ENCODE measurements at places on chromosomes 6 and 20.

DNA sequence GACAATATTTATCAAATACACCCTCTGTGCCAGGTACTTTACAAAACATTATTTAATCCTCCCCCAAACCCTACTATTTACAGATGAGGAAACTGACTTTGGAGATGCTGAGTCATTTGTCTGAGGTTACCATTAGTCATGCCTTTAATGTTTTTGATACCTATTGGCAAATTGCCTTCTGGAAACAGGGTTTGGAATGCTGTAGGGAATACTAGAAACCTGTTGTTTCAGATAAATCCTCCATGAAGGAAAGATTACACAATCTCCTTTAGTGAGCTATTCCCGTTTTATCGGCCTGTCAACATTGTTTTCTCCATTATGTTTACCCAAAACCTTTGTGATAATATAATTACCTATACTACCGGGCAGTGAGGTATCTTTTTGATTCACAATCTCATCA is 93.6 kb upstream of the ADGRF1 start:
- DNase-seq: peak; percentile 62

DNA sequence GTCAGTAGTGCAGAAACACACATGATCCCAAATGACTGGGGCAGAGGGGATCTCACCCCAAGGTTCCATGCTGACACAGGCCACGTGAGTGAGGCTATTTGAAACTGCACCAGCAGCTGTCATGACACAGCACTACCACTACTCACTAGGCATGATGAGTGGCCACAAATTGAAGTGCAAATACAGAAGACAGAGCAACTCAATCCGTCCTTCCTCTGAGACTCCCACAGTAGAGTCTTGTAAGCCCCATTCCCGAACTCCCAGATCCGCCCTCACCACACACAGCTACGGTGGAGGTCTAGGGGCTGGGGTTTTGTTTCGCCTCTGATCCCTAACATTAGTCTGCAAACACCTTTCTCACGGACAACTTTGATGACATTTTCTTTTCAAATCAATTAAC is 113.3 kb upstream of the NUP153 start:
- DNase-seq: no peak

- no peak for DNase-seq
Measured at GRCh38 chr6:157607317-157608109, 215.5 kb upstream of the SNX9 start.

DNA sequence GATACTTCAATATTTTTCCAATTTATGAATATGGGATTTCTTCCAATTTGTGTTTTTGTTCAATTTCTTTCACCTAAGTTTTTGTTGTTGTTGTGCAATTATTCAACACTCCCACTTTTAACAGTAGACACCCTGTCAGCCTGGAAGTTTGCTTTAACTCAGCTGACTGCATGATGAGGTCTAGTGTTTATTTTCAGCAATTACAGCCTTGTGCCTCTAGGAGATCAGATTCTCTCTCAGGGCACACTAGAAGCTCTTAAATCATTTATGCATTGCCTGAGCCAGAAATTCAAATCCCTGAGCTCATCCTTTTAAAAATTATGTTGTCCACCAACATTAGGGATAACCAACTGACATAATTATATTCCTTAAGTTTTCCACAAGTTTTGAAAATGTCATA is 85.7 kb downstream of the MRAP2 start:
- no peak for DNase-seq

GRCh38 chr6:157385482-157385881 is 4.5 kb downstream of the ZDHHC14 start:
- DNase-seq: no peak

DNA sequence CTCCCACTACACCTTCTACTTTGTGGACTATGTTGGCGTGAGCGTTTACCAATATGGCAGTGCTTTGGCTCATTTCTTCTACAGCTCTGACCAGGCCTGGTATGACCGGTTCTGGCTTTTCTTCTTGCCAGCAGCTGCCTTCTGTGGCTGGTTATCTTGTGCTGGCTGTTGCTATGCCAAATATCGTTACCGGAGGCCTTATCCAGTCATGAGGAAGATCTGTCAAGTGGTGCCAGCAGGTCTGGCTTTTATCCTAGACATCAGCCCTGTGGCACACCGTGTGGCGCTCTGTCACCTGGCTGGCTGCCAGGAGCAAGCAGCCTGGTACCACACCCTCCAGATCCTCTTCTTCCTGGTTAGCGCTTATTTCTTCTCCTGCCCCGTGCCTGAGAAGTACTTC is 16.5 kb upstream of the EFHC1 start:
- no peak for DNase-seq

DNA sequence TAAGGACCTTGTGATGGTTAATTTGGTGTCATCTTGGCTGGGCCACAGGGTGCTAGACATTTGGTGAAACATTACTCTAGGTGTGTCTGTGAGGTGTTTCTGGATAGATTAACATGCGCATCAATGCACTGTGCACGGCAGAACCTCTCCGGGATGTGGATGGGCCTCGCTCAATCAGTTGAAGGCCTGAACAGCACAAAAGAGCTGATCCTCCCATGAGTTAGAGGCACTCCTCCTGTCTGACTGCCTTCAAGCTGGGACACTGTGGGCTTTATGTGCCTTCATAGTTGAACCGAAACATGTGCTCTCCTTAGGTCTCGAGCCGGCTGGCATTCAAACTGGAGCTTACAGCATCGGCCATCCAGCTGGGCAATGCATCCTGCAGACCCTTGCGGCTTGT is 88.8 kb downstream of the HUS1B start:
- no peak for DNase-seq

- no peak for DNase-seq
Measured at GRCh38 chr6:127518191-127518709, 885 bp downstream of the MTCL3 start.

DNA sequence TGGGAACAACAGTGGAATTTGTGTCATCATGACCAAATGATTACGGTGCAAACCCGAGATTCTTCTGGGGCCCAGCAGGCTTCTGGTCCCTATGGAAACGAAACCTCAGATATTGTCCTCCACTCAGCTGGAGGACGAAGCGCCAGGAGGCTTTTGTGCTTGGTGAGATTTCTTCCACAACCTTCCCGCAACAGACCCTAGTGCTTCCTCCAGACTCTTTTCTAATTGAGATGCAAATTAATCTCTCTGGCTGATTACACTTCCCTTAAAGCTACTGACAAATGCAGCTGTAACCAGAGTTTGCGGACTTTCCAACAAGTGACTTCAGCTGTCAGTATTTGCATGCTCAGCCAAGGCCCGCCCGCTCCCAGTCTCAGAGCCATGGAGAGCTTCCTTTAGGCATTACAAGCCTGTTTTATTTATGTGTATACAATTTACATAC is 96.0 kb downstream of the INSM1 start:
- no peak for DNase-seq

DNA sequence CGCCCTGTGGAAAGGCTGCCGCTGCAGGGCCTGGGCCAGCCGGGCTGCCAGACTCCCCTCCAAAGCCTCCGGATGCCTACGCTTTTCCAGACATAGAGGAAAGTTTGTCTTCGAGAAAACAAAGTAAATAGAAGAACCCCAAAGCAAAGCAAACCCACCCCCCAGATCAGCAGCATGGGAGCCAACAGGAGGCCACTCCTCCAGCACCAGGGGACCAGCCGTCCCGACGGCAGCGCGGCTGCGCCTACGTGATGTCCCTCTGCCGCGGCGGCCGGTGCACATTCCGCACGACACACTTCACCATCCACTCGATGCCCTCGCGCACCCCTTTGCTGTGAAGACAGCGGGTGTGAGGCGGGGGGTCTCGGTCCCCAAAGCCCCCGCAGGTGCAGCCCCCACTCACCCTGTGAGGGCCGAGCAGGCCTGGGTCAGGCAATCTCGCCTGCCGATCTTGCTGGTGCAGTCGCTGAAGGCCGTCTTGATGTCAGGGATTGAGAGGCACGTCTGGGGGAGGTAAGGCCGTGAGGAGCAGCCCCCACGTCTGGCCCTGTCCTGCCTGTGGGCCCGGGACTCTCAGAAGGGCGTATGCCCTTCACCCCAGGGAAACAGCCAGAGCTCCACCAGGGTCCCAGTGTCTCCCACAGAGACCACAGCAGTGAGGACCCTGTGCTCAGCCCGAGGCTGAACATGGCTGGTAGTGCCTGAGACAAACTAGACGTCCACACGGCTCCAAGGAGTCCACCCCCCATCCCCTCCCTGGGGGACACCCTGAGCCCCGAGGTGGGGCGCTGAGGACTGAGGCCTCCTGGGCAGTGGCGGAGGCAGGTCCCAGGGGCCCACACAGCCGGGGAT is 4.0 kb downstream of the TNFRSF6B start:
- no peak for DNase-seq

DNA sequence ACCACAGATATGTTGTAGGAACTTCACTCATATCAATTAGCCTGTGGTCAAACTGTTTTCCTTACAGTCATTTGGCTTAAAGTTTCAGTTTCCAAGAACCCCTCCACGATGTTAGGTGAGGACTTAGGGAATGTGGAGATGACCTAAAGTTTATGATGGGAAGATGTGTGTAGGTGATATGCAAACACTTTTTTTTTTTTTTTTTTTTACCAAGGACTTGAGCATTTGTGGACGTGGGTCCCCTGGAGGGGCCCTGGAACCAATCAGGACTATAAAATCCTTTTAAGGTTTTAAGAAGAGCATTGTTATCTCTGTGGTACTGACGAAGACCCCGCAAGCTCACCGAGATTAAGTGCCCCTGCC is 478 bp upstream of the MTHFD1L start:
- no peak for DNase-seq

DNA sequence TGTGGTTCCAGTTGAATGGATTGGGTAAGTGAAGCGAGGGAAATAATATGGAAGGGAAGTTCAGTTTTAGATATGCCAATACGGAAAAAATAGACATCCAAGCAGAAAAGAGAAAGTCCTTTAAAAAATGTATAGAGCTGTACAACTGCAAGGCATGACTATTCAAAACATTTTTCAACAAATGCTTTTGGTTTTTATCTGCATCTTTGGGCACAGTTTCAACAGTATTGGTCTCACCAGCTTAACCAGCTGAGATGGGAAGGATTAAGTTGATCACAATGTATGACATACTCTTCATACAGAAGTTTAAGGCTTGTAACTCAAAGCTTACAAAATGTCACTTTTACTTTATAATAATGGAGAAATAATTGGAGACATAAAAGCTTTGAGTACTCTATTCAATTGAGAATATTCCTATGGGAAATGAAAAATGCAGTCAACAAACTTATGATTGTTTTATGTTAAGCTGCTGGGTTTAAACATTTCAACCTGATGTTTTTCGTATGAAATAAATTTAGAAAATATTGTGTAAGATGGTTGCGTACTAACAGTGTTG is 16.3 kb upstream of the UTRN start:
- no peak for DNase-seq

DNA sequence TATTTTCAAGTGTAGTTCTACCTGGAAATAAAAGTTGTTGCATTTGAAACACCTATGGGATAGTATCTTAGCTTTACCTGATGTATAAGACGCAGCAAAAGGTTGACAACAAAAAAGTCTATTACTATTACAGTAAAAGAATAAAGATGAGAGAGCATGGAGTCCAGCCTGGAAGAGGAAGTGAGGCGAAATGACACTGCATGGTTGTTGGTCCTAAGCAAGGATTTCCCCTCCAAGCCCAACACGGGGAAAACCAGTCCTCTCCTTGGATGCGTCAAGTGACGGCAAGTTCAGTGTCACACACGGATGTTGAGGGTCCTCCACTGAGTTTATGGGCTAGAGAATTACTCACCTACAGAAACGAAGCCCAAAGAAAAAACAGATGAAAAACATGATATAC is 51.7 kb downstream of the COL11A2 start:
- DNase-seq: no peak

- no peak for DNase-seq
Measured at GRCh38 chr20:23879811-23880374, 345 bp upstream of the CST5 start.

- no peak for DNase-seq
Measured at GRCh38 chr20:58099291-58099935, 129.0 kb downstream of the ANKRD60 start.

GRCh38 chr6:44624936-44625573 is 237.5 kb downstream of the CDC5L start:
- no peak for DNase-seq

GRCh38 chr6:163712566-163712961 is 298.0 kb downstream of the QKI start:
- DNase-seq: no peak

GRCh38 chr6:35810971-35811698 is 6.0 kb downstream of the LHFPL5 start:
- DNase-seq: no peak

- no peak for DNase-seq
Measured at GRCh38 chr20:58043236-58044140, 185.0 kb downstream of the ANKRD60 start.

GRCh38 chr6:158655569-158656450 is 6.0 kb downstream of the SYTL3 start:
- no peak for DNase-seq

DNA sequence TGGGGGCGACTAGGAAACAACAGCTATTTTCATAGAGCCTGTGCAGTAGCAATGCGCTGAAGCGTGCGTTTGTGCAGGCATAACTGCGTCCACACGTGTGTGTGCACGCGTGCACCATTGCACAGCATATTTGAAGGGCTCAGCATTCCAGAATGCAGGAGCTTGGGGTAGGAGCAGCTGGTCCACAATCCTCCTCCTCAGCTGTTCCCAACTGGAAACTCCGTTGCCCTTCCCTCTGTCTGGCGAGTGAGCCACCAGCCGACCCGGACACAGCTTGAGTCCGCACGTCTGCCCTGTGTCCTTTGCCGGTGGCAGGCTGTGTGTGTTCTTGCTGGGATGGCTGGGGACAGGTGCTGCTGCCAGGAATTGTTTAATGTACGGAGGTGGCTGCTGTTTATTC is 110.2 kb downstream of the SASH1 start:
- DNase-seq: no peak

DNA sequence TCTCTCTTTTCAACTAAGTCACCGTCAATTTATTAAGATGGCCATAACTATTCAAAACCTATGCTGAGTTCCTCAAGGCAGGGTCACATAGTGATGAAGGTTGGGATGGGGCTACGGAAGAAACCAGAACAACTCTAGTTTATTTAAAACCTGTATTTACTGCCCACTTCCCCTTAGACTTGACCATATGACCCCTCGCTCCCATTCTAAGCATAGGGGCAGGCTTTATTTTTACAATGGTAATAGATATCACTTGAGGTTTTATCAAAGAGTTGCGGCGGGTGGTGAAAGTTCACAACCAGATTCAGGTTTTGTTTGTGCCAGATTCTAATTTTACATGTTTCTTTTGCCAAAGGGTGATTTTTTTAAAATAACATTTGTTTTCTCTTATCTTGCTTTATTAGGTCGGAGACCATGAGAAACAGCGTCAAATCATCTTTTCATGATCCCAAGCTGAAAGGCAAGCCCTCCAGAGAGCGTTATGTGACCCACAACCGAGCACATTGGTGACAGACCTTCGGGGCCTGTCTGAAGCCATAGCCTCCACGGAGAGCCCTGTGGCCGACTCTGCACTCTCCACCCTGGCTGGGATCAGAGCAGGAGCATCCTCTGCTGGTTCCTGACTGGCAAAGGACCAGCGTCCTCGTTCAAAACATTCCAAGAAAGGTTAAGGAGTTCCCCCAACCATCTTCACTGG is 5.5 kb downstream of the EDN1 start:
- no peak for DNase-seq

GRCh38 chr6:1136415-1136774 is 175.5 kb upstream of the FOXQ1 start:
- peak; percentile 70 for DNase-seq

GRCh38 chr20:58899512-58899911 is 47.0 kb downstream of the GNAS start:
- no peak for DNase-seq

GRCh38 chr6:138945354-138945753 is 42.7 kb downstream of the REPS1 start:
- DNase-seq: no peak
